Aorta (tissue), 5 donors: ENCODE measurements at places on chromosomes 5 and 9.

DNA sequence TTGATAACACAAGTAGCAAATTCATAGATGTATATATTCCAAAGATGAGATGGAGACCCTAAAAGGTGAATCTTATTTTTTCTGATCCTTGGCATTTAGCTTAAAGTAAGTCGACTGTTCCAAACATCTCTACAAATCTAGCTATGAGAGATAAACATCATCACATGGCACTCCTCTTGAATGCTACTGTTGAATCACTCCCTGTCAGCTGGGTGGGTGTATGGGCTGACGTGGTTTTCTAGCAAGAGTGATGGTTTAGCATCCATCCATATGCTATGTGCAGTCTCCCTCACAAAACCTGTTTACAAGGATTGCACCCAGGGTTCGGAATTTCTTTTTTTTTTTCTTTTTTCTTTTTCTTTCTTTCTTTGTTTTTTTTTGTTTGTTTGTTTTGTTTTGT is 13.8 kb downstream of the ACO1 start:
- H3K27ac ChIP-seq: no peak overlapping the region
- H3K36me3 ChIP-seq: no peaks in the 10 kb centered on the region
- H3K4me3 ChIP-seq: no peak overlapping the region

DNA sequence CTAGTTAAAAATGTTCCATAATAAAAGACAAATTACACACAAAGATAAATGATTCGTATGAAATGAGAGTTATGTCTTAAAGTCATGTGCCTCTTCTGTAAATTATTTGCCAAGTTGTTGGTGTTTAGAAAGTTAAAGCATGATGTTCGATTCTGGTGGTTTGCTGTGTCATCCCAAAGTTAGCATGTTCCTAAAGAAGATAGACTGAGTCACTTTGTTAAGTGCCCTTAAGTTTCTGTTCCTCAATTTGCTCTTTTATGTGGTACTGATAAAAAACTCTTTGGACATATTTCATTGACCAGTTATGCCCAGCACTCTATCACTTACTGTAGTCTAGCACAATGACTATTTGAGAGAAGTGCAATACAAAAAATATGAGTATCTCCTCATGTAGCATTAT is 366.9 kb upstream of the ZNF608 start:
- H3K4me3 ChIP-seq: no peak overlapping the region
- H3K36me3 ChIP-seq: no peaks in the 10 kb centered on the region
- no peak for DNase-seq
- H3K27me3 ChIP-seq: no peaks in the 10 kb centered on the region
- H3K4me1 ChIP-seq: peaks cover 4% of the 10 kb centered on the region

- no peak overlapping the region for H3K4me3 ChIP-seq
- H3K27ac ChIP-seq: no peak overlapping the region
- DNase-seq: no peak
- no peaks in the 10 kb centered on the region for H3K4me1 ChIP-seq
Observed at GRCh38 chr5:95973793-95974325, 12.2 kb upstream of the ELL2 start.

GRCh38 chr5:22650511-22650910 is 202.6 kb downstream of the CDH12 start:
- DNase-seq: no peak
- H3K36me3 ChIP-seq: no peaks in the 10 kb centered on the region
- no peak overlapping the region for H3K4me3 ChIP-seq
- H3K4me1 ChIP-seq: no peaks in the 10 kb centered on the region
- H3K27me3 ChIP-seq: no peaks in the 10 kb centered on the region

GRCh38 chr5:154058055-154059038 is 19.6 kb downstream of the MFAP3 start:
- no peak for DNase-seq
- peaks cover 2% of the 10 kb centered on the region for H3K36me3 ChIP-seq
- no peak overlapping the region for H3K4me3 ChIP-seq
- no peaks in the 10 kb centered on the region for H3K27me3 ChIP-seq

DNA sequence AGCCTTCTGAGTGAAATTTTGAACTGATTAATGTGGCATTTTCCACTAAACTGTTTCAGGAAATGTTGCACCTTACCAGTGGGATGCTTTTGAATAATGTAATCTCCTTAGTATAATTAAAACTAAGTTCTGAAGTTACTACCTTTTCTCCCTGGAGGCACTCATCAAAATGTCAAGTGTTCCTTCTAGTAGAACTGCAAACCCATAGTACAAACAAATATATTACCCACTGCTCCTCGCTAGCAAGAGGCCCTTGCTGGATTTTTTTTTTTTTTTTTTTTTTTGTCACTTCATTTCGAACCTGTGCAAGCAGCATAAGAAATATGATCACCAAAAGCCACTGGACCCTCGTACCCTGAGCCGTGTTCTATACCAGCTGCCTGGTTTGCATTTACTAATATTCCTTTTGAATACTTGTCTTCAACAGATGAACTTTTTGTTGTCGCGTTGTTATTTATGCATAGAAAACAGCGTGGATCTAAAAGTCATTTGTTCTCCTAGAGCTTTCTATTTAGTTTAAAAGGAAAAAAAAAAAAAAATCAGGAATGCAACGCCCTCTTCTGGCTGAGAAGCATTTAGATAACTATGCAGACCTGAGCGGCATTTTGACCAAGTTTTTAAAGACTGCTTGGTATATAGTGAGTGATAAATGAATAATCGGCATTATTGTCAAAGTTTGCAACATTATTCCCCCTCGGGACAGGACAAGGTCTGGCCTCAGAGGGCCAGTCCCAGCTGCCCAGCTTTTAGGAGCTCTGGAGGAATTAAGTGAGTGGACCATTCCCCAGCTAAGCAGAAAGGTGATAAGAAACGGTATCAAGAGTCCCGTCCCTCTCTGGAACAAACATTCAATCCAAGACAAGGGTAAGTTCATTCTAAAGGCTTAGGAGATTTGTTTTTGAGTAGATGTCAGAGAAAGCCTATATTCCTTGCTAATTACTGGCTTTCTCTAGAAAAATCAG is 162.5 kb upstream of the KIF2A start:
- H3K27ac ChIP-seq: no peak overlapping the region
- H3K27me3 ChIP-seq: no peaks in the 10 kb centered on the region
- DNase-seq: no peak
- H3K4me1 ChIP-seq: peaks cover 2% of the 10 kb centered on the region

GRCh38 chr5:2929779-2930178 is 178.3 kb upstream of the IRX2 start:
- DNase-seq: no peak
- H3K27ac ChIP-seq: no peak overlapping the region
- no peaks in the 10 kb centered on the region for H3K36me3 ChIP-seq
- H3K4me1 ChIP-seq: no peaks in the 10 kb centered on the region
- H3K4me3 ChIP-seq: no peak overlapping the region
